ENCODE measurements at places on chromosomes 6 and 20.

DNA sequence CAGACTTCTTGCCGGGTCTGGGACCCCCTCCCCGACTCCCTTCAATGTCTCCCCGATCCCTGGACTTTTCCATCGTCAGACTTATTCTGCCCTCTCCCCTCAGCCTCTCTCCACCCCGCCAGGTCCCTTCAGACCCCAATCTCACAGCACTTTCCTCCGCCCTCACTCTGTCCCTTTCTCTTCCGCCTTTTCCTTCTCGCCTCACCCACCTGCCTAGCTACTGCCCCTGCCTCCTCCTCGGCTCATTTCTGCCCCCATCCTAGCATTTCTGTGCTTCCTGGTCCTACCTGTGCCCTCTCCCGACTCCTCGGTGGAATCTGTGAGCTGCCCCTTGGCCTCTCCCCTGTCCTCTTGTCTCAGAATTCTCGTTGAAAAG lies 616 bp downstream of the CHMP4B start:
- DNase-seq = peak; percentile 48

- no peak for DNase-seq
These were observed 71.3 kb upstream of the STXBP5 start for GRCh38 chr6:147132889-147133288.

GRCh38 chr6:56890683-56891429 lies 64.1 kb upstream of the BEND6 start:
- peak; percentile 86 for DNase-seq

DNA sequence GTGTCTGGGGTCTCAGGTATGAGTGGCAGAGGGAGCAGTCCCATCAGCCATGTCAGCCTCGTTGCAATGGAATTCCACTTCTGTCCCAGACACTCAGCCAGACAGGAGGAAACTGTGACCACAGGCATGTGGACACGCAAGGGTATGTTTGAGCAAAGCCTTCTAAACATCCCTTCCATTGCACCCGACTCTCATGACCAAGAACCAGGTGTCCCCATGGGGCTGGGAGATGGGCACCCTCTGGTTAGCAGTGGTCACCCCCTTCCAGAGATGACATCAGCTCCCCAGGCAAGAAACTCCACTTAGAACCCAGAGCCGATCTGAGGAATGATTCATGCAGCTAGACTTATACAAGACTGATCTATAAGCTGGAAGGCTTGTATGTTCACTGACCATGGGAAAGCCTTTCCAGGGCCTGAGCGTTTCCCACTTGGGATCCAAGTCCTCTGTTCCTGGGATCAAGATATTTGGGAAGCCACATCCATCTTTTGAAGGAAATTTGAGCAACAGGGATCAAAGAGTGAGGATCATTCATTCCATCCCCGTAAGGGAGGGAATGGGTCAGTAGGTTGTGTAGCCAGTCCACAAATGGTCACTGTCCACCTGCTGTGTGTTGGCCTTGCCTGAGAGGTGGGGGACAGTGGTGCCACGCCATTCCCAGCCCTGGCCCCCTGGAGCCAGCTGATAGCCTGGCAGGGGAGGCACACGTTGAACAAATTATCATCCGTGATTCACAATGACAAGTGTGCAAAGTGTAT lies 3.9 kb upstream of the MRGBP start:
- no peak for DNase-seq

GRCh38 chr6:22668307-22668706 lies 98.9 kb downstream of the HDGFL1 start:
- DNase-seq = no peak

- DNase-seq = no peak
These were observed 2.2 kb upstream of the OSER1 start for GRCh38 chr20:44212792-44213191.

- DNase-seq = peak; percentile 26
These were observed 749 bp downstream of the FRK start for GRCh38 chr6:116059713-116060571.

DNA sequence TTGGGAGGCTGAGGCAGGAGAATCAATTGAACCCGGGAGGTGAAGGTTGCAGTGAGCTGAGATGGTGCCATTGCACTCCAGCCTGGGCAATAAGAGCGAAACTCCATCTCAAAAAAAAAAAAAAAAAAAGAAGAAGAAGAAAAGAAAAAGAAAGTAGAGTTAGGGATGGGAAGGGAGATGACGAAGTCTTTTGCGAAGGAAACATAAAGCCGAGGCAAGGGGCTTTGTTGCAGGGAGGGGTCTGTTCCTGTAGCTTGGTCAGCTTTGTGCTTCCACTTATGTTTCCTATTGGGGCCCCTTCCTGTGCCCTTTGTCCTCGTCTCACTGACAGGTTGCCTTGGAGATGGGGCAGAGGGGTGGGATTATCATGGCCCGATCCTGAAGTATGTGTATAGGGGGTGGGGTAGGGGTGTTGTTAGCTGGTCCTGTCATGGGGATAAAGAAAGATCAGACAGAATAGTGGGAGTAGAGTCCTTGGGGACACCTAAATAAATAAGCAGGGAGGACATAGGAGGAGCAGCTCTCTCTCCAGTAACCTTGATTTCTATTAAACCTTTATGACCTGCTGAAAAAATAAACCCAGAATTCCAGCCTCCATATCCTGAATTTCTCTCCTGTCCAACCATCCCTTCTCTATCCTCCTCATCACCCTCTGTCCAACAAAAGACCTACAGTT lies 1.1 kb upstream of the CLIC1 start:
- peak; percentile 80 for DNase-seq

DNA sequence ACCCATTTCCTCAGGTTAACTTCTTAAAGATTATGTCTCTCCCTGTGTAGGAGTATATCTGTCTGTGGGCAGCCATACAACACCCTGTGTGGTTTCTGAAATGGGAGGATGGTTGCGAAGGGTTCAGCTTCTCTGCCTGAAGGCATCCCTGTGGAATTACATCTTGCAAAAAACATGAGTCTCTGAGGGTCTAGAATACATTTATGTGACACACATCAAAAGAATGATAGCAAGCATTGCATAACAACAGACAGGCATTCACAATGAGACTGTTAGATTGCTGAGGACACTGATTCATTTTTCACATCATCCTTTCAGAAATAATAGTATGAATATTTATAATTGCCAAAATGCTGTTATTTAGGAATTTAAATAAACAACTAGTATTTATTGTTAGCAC lies 670.9 kb downstream of the HTR1B start:
- DNase-seq = no peak

- no peak for DNase-seq
These were observed 957 bp upstream of the VEGFA start for GRCh38 chr6:43768983-43769525.

GRCh38 chr20:22403632-22404361 lies 180.6 kb downstream of the FOXA2 start:
- DNase-seq = peak; percentile 13

DNA sequence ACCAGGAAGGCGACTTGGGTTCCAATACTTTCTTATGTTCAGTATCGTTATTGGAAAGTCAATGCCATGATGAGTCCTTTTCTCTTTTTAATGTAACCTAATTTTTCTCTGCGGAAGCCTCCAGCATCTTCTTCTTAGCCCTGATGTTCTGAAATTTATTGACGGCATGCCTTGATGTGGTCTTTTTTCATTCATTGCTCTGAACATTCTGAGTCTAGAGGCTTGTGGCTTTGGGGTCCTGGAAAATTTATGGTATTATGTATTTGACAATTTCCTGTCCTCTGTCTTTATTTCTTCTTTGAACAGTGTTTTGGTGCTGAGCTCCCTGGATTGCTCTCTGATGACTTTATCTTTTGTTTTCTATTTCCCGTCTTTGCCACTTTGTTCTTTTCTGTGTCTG lies 28.7 kb upstream of the MAS1 start:
- DNase-seq = no peak

DNA sequence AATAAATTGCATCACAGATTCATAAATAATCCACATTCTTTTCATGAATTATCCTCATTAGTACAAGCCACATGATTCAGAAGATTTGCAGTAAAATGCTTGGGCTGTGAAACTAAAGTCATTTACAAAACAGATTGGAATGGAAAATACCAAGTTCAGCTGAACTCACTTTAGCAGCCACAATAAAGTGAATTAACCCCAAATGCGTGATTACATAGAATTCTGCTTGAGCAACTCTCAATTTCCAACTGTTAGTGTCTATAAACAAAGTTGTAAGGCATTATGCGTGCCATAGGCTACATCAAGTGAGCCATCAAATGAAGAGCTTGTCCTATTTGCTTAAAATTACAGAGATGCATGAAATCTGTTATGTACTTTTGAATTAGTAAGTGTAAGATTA lies 60.4 kb upstream of the GFRAL start:
- no peak for DNase-seq

DNA sequence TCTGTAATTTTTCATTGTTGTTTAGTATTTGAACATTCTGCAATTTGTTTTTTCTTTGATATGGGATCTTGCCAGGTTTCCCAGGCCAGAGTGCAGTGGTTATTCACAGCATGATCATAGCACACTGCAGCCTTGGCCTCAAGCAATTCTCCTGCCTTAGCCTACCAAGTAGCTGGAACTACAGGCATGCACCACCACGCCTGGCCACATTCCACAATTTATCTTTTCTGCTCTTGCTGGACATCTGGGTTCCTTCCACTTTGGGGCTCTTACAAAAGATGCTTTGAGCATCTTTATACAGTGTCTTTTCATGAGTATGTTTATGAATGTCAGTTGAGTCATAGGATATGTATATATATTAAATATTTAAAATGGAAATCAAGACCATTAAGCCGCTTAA lies 42.0 kb downstream of the PGM3 start:
- DNase-seq = no peak

DNA sequence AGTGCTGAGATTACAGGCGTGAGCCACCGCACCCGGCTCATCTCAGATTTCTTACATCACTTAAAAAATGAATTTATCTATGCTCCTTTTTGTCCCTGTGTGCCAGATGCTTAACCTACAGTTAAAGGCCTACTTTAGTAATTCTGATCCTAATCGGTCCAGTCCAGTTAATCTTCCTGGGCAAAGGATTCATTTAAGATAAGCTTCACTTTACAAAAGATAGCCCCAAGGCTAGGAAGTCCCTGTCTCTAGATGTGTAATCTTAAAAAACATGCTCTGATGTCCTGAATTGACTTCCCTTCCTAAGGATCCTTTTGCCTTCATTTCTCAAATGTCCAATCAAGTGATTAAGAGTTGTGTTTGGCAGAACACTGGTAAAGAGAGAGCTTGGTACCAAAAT lies 68.4 kb upstream of the IPCEF1 start:
- no peak for DNase-seq

- peak; percentile 40 for DNase-seq
These were observed 3.9 kb upstream of the LY6G6D start for GRCh38 chr6:31711233-31711632.

GRCh38 chr6:138258991-138259390 lies 40.7 kb upstream of the PBOV1 start:
- DNase-seq = no peak

DNA sequence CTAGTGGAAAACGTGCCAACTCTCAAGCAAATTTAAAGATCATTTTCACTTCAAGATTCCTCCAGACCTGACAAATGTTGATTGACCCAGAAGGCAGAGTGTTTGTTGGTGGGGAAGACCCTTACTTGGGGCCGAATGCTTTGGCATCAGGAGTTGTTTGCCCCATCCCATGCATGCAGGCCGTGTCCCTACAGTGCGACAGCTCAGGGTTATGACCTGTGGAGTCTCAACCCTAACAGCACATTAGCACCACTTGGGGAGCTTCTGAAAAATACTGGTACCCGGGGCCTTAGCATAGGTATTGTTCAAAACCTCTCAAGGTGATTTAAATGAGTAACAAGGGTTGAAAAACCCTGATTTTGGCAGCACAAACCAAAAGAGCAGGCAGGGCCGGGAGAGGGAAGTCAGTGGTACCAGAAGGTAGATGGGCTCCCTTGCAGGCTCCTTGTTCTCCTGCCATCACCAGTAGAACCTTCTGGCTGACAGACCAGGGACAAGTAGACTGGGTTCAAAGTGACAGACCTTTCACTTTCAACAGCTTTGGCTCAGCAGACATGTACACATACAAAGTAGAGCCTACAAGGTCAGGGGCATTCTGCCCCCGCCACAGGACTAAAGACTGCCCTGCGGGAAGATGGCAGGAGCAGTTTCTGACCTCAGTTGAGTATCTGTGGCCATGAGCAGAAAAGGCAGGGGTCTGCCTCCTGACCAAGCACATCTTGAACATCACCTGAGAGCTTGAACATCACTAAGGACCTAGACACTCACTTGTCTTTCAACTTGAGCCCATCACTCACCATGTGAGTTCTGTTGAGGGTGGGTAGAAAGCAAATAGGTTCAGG lies 39.6 kb downstream of the PLCG1 start:
- no peak for DNase-seq

DNA sequence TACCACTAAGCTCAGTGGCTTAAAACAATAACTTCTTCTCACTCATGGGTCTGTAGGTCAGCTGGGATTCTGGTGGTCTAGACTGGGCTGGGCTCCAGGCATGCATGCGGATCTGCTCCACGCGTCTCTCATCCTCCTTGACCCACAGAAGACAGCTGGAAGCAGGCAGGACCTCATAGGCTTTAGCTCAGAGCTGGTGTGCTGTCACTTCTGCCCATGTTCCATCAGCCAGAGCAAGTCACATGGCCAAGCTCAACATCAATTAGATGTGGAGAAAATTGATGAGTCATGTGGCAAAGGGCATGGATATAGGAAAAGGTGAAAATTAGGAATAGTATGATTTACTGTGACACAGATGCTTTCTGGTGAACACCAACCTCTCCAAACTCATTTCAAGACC lies 57.4 kb upstream of the PSMF1 start:
- DNase-seq = no peak

DNA sequence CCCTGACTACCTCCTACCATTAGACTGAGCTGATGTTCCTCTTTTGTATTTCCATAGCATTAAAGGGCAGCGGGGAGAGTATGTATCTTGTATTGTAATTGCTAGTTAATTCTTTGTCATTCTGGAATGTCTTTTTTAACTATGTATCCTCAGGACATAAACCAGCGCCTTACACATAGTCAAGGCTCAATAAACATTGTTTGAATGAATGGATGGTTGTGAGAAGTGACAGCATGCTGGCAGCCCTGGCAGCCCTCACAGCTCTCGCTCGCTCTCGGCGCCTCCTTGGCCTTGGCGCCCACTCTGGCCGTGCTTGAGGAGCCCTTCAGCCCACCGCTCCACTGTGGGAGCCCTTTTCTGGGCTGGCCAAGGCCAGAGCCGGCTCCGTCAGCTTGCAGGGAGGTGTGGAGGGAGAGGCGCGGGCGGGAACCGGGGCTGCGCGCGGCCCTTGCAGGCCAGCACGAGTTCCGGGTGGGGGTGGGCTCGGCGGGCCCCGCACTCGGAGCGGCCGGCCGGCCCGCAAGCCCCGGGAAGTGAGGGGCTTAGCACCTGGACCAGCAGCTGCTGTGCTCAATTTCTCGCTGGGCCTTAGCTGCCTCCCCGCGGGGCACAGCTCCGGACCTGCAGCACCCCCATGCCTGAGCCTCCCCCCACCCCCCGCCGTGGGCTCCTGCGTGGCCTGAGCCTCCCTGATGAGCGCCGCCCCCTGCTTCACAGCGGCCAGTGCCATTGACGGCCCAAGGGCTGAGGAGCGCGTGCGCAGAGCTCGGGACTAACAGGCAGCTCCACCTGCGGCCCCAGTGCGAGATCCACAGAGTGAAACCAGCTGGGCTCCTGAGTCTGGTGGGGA lies 93.1 kb downstream of the RNF182 start:
- no peak for DNase-seq

DNA sequence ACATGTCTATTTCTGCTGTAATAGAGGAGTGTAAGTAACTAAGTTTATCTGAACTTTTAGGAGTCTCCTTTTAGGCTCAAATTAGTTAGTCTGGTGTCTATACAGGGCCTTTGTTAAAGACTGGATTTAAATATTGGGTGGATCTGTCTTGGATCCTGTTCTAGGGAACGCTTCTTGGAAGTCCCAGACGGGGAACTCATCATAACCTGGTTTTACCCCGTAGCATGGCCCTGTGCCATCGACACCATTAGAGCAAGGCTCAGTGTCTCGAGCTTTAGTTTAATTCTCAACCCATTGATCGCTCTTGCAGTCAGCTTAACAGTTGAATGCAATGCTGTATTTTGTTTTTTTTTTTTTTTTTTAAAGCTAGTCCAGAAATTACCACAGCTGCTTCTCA lies 89.9 kb downstream of the CARMIL1 start:
- DNase-seq = no peak
